ENCODE measurements at places on chromosomes 3 and 15.

DNA sequence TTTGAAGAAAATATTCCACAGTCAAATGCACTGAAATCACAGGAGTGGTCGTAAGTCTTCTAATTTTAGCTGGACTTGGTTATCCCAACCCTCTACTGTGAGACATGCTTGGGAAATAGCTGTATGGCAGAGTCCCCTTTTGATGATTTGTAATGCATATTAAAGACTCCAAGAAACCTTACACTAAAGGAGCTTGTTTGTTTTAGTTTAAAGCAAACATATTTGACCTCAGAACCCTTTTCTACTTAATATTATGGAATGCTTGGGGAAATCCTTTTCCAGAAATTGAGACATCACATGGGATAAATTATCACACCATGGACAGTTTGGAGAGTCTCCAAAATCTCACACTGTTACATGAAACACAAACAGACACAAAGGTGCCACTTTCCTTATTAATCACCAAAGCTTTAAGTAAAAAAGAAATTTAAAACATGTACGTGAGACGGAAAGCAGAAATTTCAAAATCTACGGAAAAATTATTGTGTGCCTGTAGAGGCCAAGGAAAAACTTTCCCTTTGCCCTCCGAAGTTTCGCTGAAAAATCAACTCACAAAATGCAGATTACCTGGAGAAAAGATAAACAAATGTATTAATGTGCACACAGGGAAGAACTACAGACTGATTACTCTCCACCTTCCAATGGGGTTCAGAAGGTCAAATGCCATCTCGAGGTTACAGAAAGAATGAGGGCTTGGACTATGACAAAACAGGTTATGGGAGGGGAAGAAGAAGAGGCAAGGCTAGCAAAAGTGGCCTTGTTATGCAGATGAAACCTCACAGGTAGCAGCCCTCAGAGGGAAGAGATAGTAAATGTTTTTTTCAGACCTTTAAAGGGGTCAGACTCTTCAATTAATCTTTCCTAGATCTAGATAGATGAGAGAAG lies 7.0 kb upstream of the CPB1 start:
- DNase-seq: no peak

GRCh38 chr15:58587486-58587885 lies 155.7 kb downstream of the LIPC start:
- DNase-seq: peak; percentile 0

DNA sequence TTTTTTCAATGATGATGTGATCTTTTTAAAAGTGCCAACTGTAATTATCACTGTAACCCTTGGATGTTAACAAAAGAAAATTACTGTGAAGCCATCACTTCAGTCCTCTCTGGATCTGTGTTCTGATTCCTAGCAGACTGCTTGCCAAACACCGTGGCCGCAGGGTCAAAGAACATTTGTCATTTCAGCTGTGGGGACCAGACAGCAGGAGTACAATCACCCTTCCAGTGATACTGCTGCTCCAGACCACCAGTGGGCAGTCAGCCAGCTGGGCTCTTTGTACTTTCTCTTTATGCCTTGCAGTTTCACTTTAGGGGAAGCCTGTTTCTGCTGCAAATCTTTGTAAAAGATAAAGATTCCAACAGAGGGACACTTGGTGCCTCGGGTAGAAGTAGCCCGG lies 770.0 kb downstream of the GRM7 start:
- no peak for DNase-seq

DNA sequence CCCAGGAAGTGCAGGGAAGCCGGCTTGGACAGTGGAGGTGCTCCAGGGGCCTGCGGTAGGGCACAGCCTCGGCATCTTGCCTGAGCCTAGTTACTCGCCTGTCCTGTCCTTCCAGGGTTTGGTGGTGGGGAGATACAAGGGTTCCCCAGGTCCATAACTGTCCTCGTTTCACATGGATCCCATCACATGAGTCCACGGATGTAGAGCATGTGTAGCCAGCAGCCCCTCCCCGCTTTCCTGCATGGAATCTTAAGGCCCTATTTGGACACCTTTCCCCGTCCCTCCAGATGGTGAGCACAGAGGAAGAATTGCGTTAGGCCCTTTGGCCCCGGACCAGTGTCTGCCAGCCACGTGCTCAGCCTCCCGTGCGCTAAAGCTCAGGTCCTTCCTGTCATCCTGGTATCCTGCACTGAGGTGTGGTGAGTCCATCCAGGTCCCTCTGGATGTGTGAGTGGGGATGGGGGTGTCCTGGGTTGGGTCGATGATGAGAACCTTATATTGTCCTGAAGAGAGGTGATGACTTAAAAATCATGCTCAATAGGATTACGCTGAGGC lies 230.4 kb downstream of the SNRPN start:
- DNase-seq: no peak

GRCh38 chr3:140896997-140897396 lies 44.6 kb upstream of the SLC25A36 start:
- no peak for DNase-seq

DNA sequence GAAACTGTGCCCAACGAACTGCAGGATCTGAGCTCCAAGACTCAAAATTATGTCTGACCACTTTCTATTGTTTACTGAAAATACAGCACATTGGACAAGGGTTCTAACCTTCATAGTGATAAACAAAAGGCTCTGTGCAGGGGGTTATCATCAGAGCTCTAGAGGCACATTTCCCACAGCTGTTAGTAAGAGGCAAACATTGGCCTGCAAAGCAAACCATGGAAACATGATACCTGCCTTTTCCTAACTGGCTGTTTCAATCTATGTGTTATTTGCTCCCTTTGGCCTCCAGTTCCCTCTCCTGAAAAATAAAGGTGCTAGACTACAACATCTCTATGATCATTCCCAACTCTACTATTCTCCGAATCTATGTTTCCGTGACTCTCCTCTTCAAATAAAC lies 159.7 kb upstream of the ARHGEF26 start:
- no peak for DNase-seq

DNA sequence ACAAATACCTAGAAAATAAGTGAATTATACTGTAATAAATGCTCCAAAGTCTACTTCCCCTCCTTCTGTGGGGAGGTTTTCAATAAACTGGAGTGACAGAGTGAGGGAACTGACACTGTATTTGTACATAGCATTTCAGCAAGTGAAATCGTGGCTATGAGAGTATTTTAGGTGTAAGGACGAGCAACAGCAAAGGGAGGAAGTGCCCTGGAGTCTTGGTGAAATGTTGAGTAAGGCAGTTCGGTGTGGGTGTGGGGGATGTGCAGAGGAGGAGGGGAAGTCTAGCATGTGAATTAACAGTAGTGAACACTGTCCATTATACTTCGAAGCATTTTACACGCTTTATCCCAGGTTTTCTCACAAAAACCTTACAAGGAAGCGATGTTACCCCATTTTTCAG lies 18.1 kb upstream of the P2RY13 start:
- no peak for DNase-seq

DNA sequence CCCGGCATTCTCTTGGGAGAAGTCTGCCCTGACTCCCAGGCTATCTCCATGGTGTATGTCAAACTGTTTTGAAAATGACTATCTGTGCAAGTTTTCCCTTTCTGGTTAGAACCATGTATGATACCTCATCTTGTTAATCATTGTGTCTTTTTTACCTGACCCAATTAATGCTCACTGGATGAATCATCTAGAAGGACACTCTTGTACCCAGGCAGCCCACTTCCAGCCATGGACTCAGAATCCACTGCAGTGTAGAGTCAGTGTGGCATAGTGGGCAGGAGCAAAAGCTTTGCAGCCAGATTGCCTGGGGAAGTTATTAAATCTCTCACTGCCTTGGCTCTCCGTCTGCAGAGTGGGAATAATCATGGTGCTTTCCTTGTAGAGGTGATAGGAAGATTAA lies 1.2 kb downstream of the FAM3D start:
- no peak for DNase-seq

GRCh38 chr3:31039145-31039544 lies 144.7 kb upstream of the GADL1 start:
- no peak for DNase-seq

DNA sequence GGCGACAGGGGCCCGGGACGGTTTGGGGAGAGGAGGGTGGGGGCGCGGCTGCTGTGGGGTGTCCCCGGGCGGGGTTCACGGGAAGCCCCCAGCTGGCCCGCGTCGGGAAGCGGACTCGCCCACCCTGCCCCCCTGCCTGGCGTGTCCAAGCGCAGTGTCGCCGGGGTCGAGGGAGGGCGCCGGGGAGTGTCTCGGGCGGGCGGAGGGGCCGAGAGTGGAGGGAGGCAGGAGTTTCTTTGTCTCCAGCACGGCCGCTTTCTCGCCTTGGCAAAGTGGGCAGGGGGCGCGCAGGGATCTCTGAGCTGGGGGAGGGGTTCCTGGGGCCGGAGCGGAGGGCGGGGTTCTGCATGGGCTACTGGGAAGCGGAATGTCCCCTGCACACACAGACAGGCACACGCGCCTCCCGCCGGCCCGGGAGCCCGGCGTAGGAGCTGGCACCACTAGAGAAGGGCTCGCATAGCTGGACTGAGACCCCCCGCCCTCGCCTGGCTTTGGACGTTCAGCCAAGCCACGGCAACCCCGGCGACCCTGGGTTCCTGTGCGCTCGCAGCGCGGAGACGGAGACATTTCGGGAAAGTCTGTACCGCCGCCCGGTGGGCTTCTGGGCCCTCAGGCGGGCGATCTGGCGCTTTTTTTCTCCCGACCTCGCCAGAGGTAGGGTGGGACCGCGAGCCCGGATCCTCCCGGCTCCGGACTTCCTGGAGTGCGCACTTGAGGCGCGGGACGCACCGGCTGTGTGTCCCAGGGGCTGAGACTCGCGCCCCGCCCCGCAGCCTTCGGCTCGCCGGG lies 822 bp downstream of the ST8SIA2 start:
- DNase-seq: no peak

DNA sequence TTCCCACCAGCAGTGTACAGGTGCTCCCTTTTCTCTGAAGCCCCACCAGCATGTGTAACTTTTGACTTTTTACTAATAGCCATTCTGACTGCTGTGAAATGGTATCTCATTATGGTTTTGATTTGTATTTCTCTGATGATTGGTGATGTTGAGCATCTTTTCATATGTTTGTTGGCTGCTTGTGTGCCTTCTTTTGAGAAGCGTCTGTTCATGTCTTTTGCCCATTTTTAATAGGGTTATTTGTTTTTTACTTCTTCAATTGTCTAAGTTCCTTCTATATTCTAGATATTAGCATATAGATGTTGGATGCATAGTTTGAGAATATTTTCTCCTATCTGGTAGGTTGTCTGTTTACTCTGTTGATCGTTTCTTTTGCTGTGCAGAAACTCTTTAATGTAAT lies 14.6 kb downstream of the ACTC1 start:
- DNase-seq: no peak

- no peak for DNase-seq
Measured at GRCh38 chr15:75214293-75215096, 12.8 kb downstream of the C15orf39 start.

GRCh38 chr3:197465197-197465995 lies 90.4 kb downstream of the BDH1 start:
- no peak for DNase-seq

DNA sequence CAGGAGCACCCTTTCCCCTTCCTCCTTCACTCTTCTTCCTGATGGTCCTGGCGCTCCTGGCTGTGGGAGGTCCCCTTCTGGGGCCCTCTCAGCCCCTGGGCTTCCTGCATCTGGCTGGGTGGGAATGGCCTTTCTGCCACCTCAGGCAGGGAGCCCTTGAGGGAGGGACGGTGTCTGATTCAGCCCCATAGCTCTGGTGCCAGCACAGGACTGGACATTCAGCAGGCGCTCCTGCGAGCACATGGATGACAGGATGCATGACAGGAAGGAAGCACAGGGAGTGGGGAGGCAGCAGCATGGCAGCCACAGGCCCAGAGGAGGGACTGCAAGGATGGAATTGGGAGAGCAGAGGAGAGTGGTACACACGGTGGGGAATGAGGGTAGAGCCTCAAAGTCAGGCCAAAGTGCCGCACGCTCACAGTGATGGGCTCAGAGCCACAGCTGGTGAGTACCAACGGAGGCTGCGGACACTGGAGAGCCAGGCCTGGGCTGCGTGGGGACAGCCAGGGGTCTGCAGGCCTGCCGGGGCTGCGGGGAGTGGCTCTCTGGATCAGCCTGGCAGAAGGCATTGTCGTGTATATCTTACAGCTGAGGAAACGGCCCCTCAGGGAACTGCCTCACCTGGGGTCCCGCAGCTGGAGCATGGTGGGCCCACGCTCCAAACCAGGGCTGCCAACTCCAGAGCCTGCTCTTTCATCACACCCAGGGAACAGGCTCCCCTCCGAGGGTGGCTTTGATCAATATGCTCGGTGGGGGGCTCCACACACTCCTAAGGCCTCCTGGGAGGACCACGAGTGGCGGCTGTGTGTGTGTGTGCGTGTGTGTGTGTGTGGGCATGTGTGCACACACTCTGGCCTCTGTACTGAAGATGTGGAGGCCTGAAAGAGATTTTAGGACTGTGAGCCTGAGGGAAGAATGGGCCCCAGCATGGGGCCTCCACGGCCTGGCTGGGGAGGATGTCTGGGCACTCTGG lies 51.4 kb upstream of the CTSH start:
- no peak for DNase-seq
